ENCODE measurements at places on chromosomes 5 and 9. TPM values are rescaled to one million over a fixed set of nuclear protein-coding genes. Genes with fewer than 3 reads are reported as not detected.

- H3K27ac ChIP-seq: no peak overlapping the region
- H3K36me3 ChIP-seq: no peaks in the 10 kb centered on the region
- H3K27me3 ChIP-seq: no peaks in the 10 kb centered on the region
- H3K4me3 ChIP-seq: no peak overlapping the region
These were observed 33.5 kb upstream of the SHOC1 start for GRCh38 chr9:111828193-111828592.

- no peak for DNase-seq
- H3K36me3 ChIP-seq: no peaks in the 10 kb centered on the region
- no peaks in the 10 kb centered on the region for H3K27me3 ChIP-seq
These were observed 205.2 kb downstream of the NR3C1 start for GRCh38 chr5:143198332-143198731.

- no peaks in the 10 kb centered on the region for H3K36me3 ChIP-seq
- H3K27me3 ChIP-seq: peaks cover 4% of the 10 kb centered on the region
- no peak for DNase-seq
- H3K4me1 ChIP-seq: no peaks in the 10 kb centered on the region
- H3K4me3 ChIP-seq: no peak overlapping the region
These were observed 685 bp downstream of the SLC24A2 start for GRCh38 chr9:19788152-19788551.

DNA sequence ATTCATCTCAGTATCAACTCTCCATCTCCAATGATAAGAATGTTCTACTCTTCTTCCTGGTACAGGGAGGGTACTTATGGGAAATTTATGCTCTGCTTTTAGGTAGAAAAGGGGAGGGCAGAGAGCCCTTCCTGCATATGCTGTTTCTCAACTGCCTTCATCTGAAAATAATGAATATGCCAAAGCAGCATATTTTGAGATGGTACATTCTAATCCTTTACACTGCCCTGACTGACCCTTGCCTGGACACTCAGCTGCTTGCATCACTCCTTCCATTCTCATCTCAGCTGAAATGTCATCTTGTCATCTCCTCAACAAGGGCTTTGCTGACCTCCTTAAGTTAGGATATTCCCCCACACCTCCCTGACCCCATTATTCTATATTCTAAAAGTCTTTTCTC, 68.5 kb downstream of the ALDH7A1 start:
- H3K4me3 ChIP-seq: no peak overlapping the region
- H3K4me1 ChIP-seq: peaks cover 2% of the 10 kb centered on the region
- no peak for DNase-seq
- H3K36me3 ChIP-seq: no peaks in the 10 kb centered on the region

Gene BHMT2
- 20.3 TPM for total RNA-seq

Gene CCL28
- total RNA-seq: 2.8 TPM

All from fibroblast of lung (primary cell).